ENCODE measurements at places on chromosomes 4 and X.

DNA sequence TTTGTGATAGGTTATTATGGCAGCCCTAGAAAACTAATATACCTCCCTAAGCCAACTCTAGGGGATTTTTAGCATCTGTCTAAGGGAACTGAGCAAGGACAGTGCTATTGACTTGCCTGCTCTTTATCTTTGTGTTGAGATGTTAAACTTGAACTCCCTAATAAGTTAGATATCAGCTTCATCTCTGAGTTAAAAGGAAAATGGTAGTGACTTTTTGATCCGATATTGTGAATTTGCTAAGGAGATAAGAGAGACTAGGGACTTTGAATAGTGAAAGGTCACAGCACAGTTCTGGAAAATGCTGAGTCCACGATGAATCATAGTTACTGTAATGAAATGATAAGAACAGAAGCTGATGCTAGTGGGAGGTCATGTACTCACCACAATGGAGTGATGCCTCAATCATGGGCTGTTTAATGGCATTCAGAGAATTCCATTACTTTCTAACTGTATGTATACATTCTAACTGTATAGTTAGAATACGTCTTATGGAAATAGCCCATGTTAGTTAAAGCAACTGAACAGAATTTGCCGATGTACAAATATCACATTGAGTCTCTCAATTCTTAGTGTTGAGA is 147.2 kb downstream of the GLRA3 start:
- DNase-seq: no peak

- no peak for DNase-seq
Measured at GRCh38 chr4:42123071-42123644, 29.3 kb downstream of the BEND4 start.

DNA sequence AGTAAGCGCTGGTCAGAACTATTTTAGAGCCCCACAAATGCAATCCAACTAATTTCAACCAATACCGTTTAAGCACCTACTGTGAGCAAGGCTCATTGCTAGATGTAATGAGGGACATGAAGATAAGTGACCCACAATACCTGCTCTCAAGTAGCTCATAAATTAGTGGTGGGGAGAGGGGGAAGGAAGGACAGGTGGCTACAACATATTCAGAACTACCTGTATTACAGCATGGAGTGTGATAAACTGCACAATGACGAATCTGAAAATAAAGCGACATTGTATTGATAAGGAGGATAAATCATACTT is 311.6 kb upstream of the DIAPH2 start:
- no peak for DNase-seq

GRCh38 chrX:72687396-72687795 is 26.7 kb downstream of the PHKA1 start:
- DNase-seq: no peak

DNA sequence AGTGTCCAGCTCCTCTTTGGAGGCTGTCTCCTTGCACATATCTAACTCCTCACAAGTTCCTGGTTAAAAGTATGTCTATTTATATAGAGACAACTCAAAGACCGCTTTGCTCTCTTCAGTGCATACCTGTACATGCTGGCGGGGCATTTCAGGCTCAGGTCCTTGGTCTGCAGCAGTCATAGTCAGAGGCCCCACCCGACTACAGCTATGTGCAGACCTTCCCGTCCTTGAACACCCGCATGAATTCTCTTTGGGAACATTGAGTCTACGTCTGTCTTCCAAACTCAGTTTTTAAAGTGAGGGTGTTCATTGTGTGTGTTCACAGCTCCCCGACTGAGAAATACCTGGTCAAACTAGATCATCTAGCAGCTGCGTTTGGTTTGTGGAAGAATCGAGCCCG is 4.2 kb downstream of the BCOR start:
- DNase-seq: no peak

- DNase-seq: no peak
Measured at GRCh38 chrX:120429776-120430540, 39.1 kb downstream of the LAMP2 start.

- DNase-seq: no peak
Measured at GRCh38 chr4:2913168-2913567, 50.0 kb downstream of the NOP14 start.

- no peak for DNase-seq
Measured at GRCh38 chr4:107915220-107915619, 16.1 kb upstream of the CYP2U1 start.

GRCh38 chr4:118193421-118193820 is 159.1 kb downstream of the NDST3 start:
- no peak for DNase-seq

GRCh38 chrX:68902706-68903504 is 74.1 kb downstream of the EFNB1 start:
- no peak for DNase-seq
